Right cardiac atrium (tissue), 5 donors: ENCODE measurements at places on chromosomes 6 and 20. TPM values are rescaled to one million over a fixed set of nuclear protein-coding genes. Genes with fewer than 3 reads are reported as not detected.

- no peak for DNase-seq
Observed at GRCh38 chr6:151289399-151290007, 49.7 kb downstream of the AKAP12 start.

DNA sequence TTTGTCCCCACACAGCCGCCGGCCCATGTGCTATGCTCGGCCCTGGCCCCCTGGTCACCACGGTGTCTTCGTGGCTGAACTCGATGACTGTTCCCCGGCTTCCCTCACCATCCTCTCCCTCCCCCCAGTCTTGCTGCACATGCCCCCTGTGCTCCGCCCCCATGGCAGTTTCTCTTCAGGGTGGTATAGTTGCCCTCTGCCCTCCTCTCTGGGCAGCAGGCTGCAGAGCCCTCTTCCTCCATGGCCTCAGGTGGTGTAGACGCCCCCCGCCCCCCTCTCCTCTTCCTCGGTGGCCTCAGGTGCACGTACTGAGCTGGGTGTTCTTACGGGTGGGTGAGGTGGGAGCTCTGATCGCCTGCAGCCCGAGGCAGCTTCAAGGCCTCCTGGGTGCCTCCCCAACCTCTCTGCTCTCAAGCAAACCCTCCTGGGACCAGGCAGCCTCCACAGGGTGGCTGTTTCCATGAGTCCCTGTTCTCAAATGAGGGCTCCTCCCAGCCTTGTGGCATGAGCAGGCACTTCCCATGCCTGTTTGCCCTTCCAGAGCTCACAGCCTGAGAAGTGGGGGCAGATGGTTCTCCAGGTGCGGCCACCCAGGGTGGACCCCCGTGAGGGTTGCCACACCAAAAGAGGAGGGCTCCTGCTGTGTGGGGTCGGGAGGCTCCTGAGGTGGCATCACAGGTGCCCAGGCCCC is 24.8 kb downstream of the COL20A1 start:
- DNase-seq: no peak

- DNase-seq: no peak
Observed at GRCh38 chr20:21106171-21107017, at the start of gene LINC00237. TSS of gene LINC00237 (minus strand) at chr20:21106358.

DNA sequence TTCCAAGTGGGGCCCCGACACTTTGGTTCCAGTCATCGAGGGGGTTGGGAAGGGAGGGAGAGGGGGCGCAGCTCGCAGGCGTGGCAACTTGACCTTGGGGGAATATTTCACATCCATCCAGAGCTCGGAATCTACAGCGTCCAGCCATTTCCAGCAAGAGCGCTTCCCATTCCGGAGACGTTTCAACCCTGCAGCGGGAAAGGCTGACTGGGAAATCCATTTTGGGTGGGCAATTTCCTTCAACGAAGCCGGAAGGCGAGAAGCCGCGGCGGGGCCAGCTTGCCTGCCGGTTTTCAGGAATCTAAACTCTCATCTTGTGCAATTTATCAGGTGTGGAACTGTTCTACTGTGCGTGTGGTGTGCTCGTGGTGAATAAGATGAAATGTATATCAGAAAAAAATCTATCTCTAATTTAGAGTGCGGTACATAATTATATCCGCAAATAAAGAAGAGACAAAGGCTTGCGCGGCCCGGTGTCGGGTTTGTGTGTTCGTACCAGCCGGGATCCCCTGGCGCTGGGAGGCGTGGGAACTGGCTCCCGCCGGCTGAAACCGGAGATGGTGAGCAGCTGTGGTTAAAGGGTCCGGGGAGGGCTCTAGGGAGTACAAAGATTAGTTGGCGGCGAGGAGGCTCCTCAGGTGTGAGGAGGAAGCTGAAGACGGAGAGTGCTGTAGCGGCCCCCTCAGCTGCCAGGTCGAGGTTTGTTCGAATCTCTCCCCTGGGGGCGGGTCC is 4.8 kb downstream of the SLC32A1 start:
- DNase-seq: no peak

DNA sequence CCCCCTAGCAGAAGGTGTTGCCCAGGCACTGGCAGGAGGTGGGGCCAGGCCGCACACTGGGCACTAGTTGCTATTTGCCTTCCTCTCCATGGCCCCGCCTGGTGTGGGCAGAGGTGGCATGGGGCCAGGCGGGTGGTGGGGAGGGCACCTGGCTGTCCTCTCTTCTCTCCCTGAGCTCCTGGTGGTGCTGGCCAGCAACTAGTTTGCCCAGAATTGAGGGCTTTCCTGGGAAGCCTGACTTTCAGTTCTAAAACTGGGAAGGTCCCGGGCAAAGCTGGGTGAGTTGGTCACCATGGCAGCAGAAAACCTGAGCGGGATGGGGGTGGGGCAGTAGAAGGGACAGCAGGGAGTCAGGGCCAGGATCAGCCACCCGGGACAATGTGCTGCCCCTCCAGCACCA is 48.2 kb downstream of the RBM38 start:
- peak; percentile 88 for DNase-seq

DNA sequence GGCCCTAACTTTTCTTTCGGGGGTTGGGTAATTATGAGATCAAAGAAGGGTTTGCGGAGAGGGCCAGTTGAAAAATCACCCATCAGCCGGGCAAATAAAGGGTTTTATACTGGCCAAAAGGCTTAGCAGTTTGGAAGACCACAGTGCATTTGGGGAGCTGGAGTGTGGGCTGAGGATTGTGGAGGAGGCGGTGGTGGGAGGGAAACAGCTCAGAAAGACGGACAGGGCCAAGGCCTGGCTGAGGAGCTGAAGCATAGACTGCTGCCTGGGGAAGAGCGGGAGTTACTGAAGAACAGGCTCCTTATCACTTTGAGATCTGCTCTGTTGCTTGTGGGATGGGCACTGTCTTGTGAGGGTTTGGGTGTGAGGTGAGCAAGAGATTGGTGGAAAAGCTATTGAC is 144.2 kb downstream of the CARMIL1 start:
- DNase-seq: no peak

- no peak for DNase-seq
Observed at GRCh38 chr20:25695532-25696370, 902 bp downstream of the ZNF337 start.

DNA sequence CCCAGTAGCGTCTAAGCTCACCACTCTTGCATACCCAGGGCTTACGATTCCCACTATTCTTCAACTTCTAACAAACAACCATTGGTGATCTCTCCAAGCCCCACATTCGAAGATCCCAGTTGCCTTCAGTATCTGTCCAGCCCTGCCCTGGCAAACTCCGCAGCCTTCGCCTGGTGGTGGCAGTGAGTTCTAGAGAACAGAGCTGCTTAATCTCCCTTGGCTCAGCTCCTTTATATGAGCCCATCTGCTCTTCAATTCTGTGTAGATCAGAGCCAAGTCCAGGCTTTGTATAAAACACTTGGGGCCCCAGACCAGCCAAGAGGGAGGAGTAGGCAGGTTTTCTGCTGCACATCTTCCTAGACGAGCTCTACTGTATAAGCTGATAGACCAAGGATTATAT is 193.3 kb downstream of the PHACTR1 start:
- DNase-seq: no peak

DNA sequence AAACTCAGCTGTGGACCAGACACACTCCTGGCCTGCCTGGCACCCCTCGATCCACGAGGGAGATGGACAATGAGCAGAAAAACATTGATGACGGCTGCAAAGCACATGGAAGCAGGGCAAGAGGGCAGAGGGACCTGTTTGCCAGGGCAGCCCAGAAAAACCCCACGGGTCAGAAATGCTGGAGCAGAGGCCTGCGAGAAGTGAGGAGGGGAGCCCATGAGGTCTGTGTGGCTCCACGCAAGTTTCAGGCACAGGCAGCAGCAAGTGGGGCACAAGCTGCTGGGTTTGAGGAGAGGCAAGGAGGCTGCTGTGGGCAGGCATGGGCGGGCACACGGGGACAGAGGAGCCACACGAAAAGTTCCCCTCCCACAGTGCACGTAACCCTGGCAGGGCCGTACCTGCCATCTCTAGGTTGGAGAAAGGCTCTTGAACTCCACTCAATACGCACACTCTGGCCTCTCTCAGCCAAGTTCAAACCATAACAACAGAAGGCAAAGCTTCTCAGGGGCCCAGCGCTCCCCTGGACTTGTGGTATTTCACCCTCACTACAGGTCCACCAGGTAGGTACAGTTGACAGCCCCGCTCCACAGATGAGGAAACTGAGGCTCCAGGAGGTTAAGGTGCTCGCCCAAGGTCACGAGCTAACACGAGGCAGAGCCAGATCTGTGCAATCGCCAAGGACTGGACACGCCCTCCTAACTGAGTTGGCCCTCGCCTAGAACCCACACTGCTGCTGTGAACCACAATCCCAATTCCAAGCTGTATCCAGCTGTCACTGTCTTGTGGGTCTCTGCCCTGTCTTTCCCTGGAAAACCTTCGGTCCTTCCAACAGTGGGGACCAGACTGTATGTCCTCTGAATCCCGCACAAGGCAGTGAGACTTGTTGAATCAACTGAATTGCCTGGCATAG is 108.2 kb downstream of the NOL4L start:
- DNase-seq: peak; percentile 34

DNA sequence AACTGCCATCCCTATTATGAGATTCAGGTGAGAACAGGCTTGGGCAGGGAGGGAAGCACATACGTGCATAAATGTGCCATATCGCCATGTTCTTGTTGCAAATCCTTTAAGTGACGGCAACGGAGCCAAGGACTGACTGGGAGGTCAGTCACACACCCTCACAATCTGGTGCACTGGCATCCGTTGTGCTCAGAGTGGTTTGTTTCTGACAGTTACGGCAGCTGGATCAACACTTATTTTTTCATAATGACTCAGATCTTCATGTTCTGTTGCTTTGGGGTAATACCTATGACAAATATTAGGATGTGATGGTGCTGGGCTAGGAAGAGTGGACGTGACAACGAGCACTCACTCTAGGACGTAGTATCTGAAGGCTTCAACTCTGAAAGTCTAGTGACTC is 56.2 kb upstream of the PREP start:
- DNase-seq: no peak

DNA sequence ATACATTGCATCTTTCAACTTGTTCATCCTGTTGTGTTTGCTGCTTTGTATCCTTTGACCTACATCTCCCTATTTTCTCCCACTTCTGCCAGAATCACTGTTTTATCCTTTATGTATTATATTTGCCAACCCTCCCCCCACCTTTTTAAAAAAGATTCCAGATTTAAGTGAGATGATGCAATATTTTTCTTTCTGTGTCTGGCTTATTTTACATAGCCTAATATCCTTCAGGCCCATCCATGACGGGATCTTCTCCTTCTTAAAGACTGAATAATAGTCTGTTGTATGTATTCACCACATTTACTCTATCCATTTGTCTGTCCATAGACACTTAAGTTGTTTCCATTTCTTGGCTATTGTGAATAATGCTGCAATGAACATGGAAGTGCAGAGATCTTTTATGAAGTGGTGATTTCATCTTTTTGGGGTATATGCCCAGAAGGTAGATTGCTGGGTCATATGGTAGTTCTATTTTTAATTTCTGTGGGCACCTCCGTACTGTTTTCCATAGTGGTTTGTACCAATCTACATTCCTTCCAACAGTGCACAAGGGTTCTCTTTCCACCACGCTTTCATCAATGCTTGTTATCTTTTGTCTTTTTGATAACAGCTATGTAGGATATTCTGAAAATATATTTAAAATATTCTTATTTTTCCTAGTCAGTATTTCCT is 181.0 kb downstream of the CDKAL1 start:
- no peak for DNase-seq

DNA sequence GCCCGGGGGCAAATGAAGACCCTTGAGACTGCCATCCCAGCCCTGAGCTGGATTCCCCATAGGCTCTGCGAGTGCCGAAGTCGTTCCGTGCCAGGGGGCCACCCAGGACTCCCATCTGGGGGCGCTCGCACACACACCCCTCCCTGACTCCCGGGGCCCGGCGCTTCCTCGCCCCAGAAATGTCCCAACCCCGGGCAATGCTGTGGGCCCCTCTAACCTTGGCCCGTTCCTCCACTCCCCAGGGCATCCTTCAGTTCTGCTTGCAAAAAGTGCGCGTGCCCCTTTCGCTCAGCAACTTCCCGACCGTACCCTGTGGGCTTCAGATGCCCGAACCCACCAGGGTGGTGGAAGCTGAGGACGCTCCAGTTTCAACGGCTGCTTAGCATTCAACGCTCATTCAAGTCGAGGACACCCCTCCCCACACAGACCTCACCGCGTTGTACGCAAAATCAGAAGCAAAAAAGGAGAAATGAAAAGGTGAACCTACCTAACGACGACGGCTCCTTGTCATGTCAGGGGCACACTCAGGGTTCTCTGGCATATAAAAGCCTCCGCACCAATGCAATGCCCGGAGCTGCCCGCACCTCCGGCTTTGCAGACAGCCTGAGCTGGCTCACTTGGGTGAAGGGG is 25.3 kb downstream of the RIPOR2 start:
- DNase-seq: peak; percentile 59

The FOXQ1 gene
- not detected for polyA plus RNA-seq

- no peak for DNase-seq
Observed at GRCh38 chr6:87879132-87879861, 168.3 kb upstream of the SPACA1 start.

- no peak for DNase-seq
Observed at GRCh38 chr6:2756687-2757224, 6.0 kb upstream of the MYLK4 start.

The IL17F gene
- not detected for polyA plus RNA-seq

The SULF2 gene
- polyA plus RNA-seq: 25.4 TPM

The ADGRF1 gene
- not detected for polyA plus RNA-seq

- DNase-seq: no peak
Observed at GRCh38 chr6:20669571-20670314, 135.5 kb downstream of the CDKAL1 start.

The HDGFL1 gene
- polyA plus RNA-seq: not detected

The IFT52 gene
- polyA plus RNA-seq: 8.1 TPM

- no peak for DNase-seq
Observed at GRCh38 chr6:5786969-5787720, 219.6 kb downstream of the NRN1 start.

GRCh38 chr6:111171577-111172400 is 84.5 kb downstream of the SLC16A10 start:
- no peak for DNase-seq

The SCRT2 gene
- polyA plus RNA-seq: not detected

DNA sequence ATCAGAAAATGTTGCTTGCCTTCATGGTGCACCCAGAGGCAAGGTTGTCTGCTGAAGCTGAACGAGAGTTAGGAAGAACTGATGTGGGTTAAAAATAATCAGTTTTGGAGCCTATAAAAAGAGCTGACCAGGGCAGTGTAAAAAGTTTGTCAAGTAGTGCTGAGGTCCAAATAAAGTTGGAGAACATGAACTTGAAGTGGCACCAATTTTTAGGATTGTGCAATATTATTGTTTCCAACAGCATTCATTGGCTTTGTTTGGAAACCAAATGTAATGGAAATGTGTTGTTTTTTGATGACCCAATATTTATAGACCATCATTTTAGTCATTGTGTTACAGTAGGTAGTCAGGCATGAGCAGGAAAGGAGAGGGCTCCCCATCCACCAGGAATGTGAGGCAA is 55.7 kb downstream of the GPR63 start:
- no peak for DNase-seq

GRCh38 chr6:27156874-27157458 is 90.5 kb upstream of the PRSS16 start:
- DNase-seq: no peak

GRCh38 chr20:53522696-53523095 is 70.9 kb downstream of the ZNF217 start:
- DNase-seq: no peak

The PAK5 gene
- 0.07 TPM for polyA plus RNA-seq
